Activated CD4-positive, alpha-beta T cell treated with anti-CD3 and anti-CD28 coated beads, Interleukin-2, Interleukin-6, amounts not matched to agents 100 ng/mL and 50 ng/mL, durations not matched to agents 16 hours and 8 hours (primary cell): ENCODE measurements at places on chromosomes 16 and 17.
A peak's percentile ranks its signal among the peaks of the same experiment; 100 is the strongest.

DNA sequence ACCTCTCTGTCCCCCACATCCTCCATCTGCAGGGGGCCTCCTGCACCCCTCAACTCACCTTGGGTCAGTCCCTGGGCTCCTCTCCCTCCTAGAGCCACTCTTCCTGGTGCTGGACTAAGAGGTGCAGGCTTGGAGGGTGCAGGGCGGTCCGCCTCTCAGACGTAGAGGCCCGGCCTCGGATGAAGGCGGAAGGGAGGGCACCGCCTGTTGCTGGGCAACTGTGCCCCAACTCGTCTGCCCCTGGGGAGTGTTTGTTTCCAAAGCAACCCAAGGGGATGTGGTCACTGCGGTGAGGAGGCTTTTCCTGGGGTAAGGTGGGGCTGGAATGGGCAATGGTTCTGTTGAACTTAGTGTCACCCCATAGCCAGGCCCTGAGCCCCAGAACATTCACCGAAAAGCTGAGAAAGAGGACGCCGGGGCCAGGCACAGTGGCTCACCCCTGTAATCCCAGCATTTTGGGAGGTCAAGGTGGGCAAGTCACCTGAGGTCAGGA lies at the start of gene C16orf54:
C16orf54 (minus strand) TSS at position 138 of the 493 bp plus-strand sequence. CDS start 1,039 bp downstream, outside the sequence.
- DNase-seq = peak; percentile 95

DNA sequence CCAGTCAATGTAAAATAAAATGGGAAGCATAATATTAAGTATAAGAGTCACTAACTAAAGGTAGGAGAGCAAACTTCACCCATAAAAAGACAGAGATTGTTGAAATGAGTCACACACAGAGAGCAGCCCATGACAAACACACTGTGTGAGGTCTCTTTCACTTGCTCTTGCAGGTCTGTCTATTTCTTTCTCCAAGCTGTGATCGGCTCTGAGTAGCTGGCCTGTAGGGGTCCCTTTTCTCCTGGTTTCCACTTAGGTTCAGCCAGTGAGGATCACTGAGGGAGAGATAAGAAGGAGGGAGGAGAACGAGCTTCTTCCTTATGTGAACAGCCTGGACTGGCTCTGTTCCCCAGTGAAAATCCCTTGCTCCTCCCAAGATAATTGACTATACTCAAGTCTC lies 133.7 kb upstream of the HS3ST3A1 start:
- no peak for DNase-seq

GRCh38 chr17:29589524-29590410 lies at the start of gene GIT1:
Gene GIT1 (minus strand): TSS chr17:29589648. CDS start chr17:29589378, 270 bp downstream.
- DNase-seq = peak; percentile 90

GRCh38 chr17:29982991-29983653 lies 41.7 kb downstream of the EFCAB5 start:
- no peak for DNase-seq

GRCh38 chr16:74448990-74449389 lies 27.7 kb upstream of the CLEC18B start:
- DNase-seq = no peak

DNA sequence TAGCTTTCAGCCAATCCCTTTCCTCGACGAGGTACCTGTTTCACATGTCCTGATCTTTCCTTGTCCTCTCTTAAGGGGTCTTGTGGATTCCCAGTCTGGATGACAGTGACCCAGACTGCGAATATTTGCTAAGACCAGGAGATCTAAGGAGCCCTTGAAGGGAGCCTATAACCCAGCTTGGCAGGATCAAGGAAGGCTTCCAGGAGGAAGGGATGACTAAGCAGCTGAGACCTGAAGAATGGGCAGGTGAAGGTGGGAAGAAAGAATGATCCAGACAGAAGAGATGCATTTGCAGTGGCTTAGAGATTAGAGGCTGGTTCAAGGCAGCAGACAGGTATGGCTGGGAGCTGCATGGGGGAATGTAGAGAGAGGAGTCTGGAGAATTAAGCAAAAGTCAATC lies 1.9 kb upstream of the PDK2 start:
- DNase-seq = no peak

GRCh38 chr16:3946604-3947180 lies 66.2 kb upstream of the CREBBP start:
- DNase-seq = no peak
